ENCODE measurements at places on chromosomes 2 and 18. TPM values are rescaled to one million over a fixed set of nuclear protein-coding genes. Genes with fewer than 3 reads are reported as not detected.

DNA sequence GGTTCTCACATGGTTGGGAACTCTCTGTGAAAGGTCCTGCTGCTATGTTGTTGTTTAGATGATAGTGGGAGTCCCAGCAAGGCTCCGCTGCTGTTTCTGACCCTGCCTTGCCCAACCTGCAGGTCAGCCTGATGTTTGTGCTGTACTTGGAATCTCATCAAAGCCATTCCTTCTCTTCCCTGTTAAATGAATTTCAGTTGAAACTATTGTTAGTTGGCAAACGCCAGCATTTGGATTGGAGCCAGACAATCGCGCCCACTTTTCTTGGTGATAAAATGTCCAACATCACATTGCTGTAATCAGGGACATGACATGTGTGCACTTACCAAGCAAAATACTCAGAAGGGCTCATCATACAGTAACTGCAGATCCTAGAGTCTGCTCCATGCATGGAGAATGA is 12.8 kb upstream of the TWSG1 start:
- DNase-seq: no peak

CYRIA gene
- 7.9 TPM for polyA plus RNA-seq

- no peak for DNase-seq
These were observed 28.7 kb downstream of the IKZF2 start for GRCh38 chr2:213122725-213123124.

LYPD6 gene
- polyA plus RNA-seq: 2.4 TPM

DNA sequence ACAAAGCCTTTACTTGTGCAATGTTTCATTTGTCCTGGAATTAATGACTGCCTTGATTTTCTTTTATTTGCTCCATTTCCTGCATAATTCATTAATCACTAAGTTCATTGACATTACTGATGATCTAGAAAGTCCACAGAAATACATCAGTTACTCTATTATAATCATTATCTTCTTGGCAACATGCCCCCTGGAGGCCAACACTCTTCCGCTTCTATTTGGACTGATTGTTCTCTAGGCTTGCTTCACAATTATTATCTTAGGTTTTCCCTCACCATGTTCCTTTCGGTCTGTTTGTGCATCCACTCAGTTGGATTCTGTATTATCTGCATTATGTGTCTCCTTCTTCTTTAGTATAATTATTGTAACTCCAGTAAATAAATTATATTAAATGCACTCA is 461.0 kb upstream of the CDH2 start:
- DNase-seq: no peak

- DNase-seq: no peak
These were observed 232.9 kb upstream of the BOD1L2 start for GRCh38 chr18:56913941-56914340.

- DNase-seq: no peak
These were observed 71.5 kb downstream of the RAB31 start for GRCh38 chr18:9779630-9780029.

SIX3 gene
- not detected for polyA plus RNA-seq

DNA sequence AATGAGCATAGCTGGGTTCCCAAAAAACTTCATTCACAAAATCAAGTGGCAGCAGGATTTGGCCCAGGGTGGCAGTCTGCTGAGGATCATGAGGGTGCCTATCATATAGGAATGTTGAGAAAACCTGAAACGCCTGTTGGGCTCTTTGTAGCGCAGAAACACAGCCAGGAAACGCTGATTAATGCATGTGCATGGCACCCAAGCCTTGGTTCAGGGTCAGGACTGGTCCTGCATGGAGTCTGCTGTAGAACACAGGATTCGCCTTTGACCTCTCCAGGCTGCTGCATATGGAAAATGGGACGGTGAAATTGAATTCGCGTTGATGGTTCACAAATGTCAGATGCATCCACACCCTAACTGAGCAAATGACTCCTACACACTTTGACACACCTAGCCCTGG is 227.9 kb upstream of the COPS8 start:
- DNase-seq: no peak

DNA sequence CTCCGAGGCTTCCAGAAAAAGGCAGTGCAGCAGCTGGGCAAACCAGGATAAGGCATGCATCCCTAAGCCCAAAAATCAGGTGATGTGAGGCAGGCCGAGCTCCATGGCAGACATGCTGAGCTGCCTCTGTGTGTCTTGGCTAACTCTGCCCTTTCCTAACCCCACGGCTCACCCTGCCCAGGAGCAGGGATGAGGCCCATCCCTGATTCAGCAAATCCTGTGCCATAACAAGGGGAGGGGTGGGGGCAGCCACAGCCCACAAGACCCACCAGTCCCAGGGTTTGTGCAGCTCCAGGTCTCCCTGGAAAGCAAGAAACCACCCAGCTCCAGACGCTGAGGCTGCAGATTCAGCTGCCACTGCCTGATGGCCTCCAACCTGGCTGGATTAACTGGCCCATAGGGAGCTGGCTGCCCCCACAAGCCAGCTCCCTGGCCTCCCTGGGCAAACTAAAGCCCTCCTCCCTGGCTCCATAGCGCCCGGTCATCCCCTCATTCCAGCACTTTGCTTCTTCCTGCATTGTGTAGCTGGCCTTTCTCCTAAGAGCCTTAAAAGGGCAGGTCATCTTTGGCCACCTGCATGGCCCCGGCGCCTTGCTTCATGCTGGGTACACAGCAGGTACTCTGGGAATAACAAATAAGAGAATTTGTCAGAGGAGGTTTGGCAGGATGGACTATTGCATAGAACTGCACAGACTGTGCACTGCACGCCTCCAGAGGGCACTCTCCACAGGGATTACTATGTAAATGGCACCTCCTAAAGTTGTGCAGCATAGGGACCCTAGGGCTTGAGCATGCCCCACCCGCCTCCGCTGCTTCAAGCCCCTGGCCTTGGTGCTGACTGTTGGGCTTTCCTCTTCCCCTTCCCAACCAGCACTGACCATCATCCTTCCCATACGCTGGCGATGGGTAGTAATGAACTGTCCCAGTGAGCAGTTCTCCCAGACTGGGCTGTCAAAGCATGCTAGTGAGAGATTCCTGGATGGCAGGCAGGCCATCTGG is 10.7 kb downstream of the STEAP3 start:
- no peak for DNase-seq

GRCh38 chr2:200242570-200242969 is 63.9 kb upstream of the SPATS2L start:
- DNase-seq: no peak

- DNase-seq: no peak
These were observed 295.9 kb upstream of the CRIM1 start for GRCh38 chr2:36059691-36060090.

DNA sequence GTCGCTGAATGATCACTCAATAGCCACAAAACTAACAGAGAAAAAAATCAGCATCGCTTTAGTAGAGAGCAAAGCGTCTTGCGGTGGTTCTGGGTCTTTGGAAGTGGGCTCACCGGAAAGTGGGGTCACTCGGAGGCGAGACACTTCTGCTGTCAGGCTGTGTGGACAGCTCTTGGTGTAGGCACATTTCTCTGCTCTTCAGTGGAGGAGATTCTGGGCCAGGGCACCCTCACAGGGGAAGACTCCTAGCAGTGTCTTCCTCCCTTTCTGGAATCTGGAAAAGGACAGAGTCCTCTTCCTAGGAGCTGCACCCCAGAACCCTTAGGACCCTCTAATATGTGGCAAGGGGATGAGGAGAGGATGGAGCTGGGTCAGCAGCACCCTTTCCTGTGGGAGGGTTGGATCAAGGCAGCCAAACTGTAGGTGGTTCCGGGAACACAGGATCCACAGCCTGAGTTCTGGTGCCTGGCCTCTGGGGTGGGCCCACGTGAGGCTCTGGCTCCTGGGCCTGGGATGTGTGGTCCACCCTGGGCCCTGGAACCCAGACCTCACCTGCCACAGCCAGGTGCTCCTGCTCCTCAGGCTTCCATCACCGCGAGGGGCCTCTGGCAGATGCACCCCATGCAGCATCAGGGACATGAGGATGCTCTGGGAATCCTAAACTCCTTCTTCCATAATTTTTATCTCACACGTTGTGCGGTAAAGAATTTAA is 25.1 kb downstream of the GPR35 start:
- DNase-seq: no peak

TMEM247 gene
- not detected for polyA plus RNA-seq

ZNF396 gene
- polyA plus RNA-seq: 1.3 TPM

DNA sequence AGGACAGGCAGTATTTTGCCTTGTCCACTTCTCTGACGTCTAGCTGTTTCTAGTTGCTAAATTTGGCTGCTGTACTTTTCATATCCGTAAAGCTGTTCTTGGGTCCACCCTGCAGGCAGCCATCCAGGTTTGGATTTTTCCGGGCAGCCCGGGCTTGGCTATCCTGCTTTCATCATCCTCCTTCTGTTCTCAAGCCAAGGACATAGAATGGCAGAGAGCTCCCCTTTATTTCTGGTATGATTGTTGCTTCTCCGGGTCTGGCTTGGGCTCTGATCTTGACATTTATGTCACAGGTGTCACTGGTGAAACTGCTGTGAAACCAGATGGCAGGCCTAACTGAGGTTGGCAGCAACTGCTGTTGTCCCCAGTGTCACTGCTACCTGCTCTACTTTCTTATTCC is 35.5 kb downstream of the SCN2A start:
- DNase-seq: no peak

- no peak for DNase-seq
These were observed 48.1 kb downstream of the AQP12A start for GRCh38 chr2:240739797-240740196.

- DNase-seq: no peak
These were observed 52.7 kb upstream of the LDLRAD4 start for GRCh38 chr18:13165636-13166423.

FIGN gene
- 1.5 TPM for polyA plus RNA-seq

GRCh38 chr2:196961889-196962288 is 35.4 kb upstream of the PGAP1 start:
- DNase-seq: no peak

- no peak for DNase-seq
These were observed 108.5 kb upstream of the CYRIA start for GRCh38 chr2:16774091-16774490.

DNA sequence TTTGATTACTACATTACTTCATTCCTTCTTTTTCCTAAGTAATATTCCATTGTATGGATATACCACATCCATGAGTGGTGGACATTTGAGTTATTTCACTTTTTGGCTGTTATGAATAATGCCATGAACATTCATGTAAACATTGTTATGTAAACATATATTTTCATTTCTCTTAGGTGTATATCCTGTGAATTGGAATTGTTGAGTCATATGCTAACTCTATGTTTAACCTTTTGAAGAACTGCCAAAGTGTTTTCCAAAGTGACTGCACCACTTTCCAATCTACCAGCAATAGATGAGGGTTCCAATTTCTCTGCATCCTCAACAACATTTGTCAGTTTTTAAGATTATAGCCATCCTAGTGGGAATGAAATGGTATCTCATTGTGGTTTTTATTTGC is 42.7 kb upstream of the CXXC1 start:
- no peak for DNase-seq

DNA sequence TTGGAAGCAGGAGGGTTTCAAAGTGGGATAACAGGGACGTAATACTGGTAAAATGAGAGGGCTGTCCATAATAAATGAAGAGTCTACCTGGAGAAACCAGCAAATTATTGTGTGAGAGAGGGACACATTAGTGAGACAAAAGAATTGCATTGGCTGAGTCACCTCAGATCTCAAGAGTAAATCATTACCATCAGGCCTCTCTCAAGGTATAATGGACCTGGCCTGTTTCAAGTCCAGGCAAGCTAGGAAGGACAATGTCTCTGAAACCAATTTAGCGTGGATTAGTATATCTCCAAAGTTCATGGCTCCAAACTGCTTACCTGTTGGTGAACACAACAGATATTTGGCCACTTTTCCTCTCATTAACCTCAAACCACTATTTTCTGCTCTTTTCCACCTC is 471.4 kb downstream of the CMPK2 start:
- DNase-seq: no peak

Data from urinary bladder (tissue), 4 donors.